ENCODE measurements at places on chromosomes 7 and 10.

DNA sequence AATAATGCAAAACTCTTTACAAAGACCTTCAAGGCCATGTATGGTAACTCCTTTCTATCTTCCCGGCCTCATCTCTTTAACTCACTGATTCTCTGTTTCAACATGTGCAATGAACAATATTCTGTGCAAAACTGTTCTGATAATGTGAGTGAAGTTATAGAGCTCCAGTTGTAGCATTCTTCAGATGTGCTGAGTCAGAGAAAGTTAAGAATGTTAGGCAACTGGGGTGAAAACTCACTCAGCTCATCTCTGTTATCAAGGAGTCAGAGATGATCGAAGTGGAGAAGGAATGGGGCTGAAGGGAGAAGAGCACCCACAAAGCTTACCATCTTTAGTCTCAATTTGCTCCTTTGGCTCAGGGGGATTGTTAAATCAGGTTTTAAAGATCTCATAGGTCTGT, 344.7 kb upstream of the NPSR1 start:
- DNase-seq: no peak

- no peak for DNase-seq
Measured at GRCh38 chr7:139867847-139868246, 38.8 kb downstream of the TBXAS1 start.

- no peak for DNase-seq
Measured at GRCh38 chr10:117725993-117726392, 183.4 kb downstream of the EMX2 start.

DNA sequence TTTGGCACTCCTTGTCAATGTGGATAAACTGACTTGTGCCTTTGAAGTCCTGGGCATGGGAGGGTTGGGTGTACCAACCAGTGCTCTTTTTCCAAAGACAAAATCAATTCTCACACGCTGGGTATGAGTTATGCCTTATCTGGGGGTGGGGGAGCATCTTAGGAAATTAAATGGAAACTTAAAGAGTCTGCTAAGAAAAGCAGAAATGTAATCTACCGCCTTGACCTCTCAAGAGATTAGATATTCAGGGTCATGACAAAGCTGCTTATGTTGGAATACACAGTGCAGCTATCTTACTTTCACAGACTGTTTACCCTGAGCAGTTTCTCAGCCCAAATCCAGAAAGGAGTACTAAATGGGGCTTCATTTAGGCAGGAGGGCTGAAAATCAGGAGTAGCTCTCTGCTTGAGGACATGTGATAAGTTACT, 2.6 kb downstream of the MEST start:
- no peak for DNase-seq

DNA sequence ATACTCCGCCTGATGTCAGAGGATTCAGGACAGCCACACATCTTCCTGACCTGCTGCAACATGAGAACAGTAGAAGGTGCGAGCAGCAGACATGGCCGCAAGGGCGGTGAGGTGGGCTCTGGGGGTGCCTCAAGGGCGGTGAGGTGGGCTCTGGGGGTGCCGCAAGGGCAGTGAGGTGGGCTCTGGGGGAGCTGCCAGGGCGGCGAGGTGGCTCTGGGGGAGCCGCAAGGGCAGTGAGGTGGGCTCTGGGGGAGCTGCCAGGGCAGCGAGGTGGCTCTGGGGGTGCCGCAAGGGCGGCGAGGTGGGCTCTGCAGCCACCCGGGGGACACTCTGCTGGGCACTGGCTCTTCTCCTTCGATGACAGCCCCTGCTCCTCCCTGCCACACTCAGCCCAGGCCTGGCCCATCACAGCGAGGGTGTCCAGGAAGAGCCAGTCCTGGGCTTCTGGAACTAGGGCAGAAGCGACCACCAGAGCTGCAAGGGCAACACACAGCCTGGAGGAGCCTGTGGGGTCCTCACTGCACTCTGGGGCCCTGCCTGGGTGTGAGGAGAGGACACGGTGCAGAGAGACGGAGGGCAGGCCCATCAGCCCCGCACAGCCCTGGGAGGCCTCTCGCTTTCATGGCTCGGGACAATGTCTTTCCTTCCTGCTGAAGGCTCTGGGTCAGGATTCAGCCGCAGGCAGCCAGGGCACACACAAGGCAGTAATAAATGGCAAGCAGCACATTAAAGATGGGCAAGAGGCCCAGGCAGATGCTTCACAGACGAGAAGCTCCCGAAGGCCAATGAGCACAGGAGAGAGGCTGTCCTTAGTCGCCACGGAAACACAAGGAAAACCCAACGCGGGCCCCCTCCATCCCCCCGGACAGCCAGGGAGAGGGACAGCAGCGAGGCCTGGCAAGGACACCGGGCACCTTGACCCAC, 42.5 kb downstream of the STK32C start:
- DNase-seq: no peak

DNA sequence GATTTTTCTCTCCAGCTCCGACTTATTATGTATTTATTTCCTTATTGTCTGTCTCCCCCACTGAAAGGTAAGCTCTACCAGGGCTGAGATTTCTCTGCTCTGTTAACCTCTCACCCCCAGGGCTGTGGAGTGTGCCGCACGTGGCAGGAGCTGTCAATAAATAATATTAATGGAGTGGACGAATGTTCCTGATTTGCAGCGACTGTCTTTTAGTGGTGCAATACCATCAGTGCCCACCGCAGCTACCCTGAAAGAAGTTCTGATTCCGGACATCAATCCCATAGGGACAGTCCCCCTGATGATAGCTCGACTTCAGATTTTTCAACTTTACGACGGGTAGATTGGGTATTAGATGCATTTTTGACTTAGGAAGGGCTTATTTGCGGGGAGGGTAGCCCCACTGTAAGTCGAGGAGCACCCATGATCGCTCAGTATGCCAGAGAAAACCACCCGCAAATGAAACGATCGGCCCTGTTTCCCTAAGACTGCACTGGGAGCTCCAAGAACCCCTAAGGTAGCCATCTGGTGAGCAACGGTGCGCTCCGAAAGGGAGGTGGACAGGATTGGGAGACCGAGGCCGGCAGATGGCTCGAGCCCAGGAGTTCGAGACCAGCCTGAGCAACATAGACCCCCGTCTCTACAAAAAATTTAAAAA, 986 bp upstream of the PPP2R2D start:
- no peak for DNase-seq

- no peak for DNase-seq
Measured at GRCh38 chr10:3213208-3213607, 40.6 kb upstream of the PITRM1 start.

DNA sequence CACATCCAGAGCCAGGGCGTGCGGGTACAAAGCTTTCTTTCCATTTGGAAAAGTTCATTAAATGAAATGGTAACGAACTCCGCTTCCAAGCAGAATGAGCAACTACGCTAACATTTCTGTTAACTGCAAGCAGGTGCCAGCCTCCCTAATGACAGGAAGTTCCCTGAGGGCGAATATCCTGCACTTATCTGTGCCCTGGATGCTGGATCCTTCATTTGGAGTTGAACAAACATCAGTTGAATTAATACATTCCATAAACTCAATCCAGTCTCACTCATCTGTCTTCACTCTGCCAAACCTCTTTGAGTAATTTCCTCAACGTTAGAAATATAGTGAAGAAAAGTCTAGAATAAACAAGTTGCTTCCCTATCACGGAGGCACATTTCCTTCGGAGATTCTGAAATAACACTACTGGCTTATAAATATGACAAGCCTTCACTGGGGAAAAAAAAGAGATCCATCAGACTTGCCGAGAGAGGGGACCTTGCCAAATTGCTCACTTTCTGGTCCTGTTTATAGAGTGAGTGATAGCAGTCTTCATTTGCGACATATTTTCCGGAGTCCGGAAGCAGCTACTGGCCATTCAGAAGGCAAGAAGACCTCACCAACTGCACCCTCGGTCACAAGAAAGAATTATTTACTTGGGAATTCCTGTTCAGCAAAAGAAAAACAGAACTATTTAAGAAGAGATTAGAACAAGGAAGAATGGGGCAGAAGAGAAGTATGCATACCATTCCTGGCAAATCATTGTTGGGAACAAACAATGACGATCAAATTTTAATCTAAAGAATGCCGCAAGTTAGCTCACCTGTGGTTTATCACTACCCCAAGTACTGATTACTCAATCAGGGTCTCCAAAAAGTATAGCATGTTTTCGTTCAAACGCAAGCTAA, 196.4 kb downstream of the FAM107B start:
- DNase-seq: peak; percentile 58

GRCh38 chr7:44575054-44575453, 1.3 kb upstream of the DDX56 start:
- DNase-seq: no peak

- DNase-seq: no peak
Measured at GRCh38 chr7:93175219-93175618, 27.0 kb upstream of the SAMD9L start.

DNA sequence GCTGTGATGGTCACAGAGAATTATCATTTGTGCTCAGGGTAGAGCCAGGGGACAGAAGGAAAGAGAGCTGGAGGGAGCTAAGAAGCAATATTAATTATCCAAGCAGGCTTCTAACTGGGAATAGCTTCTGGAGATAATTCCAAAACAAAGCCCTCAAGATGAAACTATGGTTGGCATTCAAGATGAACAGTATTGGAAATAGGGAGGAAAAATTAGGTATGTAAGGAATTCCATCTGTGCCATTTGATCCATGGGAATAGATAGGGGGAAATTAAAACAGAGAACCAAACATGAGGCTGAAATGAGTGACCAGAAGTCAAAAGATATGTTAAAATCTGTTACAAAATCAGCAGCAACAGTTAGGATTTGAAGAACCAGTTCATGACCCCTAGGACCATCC, 75.3 kb downstream of the NDUFB2 start:
- no peak for DNase-seq

DNA sequence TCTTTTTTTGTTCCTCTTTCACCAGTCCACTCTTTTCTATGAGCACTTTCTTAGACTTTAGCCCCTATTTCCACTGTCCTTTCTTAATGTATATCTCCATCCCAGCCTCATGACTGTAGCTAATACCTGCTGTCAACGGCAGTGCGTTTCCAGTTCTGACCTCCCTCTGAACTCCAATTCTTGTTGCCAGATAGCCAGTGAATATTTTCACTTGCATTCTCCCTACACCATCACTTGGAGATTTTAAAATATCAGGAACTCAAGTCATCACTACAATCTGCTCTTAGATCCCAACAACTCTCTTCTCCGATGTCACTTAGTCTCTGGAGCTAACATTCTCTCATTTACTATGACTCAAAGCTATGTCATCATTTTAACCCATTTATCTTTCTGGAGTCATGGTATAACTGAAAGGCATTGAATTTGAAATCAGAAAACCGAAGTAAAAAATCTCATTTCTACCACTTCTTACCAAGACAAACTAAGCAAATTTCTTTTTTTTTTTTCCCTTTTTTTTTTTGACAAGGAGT, 5.1 kb upstream of the SLC16A12 start:
- DNase-seq: no peak

DNA sequence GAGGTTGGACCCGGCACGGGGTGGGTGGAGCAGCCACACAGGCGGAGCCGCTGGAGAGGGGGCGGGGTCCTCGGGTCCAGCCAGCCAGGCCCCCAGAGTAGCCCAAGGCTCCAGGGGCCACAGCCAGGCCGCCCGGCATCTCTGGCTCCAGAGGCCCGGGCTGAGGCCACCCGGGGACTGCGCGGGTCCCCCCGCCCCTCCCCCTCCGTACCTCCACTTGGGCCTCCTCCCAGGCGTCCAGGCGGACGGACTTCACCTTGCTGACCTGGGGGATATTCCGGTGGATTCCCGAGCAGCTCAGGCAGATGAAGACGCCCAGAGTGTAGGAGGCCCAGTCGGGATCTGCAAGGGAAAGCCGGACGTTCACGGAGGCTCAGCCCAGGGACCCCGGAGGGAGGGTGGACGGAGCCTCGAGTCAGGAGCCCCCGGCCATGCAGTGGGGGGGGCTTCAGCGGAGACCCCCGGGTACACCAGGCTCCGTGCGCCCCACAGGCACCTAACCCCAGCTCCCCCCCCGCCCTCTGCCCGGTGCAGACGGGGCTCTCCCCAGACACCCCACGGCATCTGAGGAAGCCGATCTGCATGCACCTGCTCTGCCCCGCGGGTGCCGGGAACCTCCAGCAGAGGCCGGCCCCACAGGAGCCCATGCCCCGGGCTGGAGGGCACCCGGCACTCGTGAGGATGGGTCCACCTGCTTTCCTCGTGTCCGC, 19.2 kb downstream of the ADAP1 start:
- no peak for DNase-seq

GRCh38 chr7:156496363-156496769, 144.2 kb upstream of the RNF32 start:
- no peak for DNase-seq

DNA sequence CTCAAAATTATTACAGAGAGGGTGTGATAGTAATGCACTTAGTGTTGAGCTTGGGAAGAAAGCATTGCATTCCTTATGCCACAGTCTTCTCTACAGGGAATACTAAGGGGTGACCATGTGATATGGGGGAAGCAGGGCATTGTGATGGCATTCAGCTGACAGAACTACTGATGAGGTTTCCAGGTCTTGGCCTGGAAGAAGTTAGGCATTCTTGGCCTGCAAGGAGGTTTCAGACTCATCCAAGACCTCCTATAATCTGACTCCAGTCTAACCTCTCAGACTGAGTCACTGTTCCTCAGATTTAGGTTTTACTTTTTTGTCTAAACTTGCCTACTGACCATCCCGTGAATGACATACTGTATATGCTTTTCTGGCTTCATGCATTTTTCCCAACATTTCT, 7.9 kb downstream of the STMP1 start:
- no peak for DNase-seq

DNA sequence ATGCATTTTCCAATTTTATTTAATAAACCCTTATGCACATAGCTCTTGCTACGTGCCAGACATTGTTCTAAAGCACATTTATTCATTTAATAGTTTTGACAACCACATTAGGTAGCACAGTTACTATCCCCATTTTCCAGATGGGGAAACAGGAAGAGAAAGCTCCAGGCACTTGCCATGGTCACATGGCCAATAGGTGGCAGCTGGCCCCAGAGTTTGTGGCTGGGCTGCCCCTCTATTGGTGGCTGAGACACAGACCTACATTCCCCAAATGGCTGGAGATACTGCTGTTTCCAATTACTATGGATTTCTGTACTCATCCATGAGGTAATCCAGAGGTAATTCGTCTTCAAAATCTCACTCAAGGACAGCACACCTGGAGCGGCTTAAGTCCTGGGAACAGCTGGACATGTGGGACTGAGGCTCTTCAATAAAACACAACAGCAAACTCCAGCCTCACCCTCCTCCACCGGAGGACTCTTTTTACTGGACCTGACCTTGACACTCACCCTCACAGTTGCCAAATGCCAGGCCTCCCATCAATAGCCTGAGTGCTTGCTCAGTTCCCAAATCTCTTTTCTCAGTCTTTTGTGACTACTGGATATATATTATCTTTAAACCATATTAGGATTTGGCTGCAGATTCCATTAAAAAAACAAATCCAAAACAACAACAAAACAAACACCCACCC, 106.1 kb downstream of the CLEC2L start:
- no peak for DNase-seq

DNA sequence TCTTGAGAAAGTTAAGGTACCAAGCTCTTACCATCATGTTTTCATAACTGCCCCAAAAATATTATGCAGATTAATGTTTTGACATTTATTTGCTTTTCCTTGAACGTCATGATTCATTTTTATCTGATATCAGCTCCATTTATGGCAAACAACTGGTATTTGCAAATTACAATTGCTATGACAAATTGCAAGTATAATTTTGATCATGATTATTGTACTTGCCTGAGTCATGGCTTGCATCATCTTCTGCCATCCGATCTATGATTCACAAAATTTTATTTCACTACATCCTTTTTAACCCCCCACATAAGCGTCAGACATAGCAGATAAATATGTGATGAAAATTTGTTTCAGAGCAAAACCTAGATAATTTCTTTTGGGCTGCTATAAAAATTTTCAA, 155.0 kb downstream of the STK31 start:
- no peak for DNase-seq
